ENCODE measurements at places on chromosomes 4 and X.

GRCh38 chrX:35357656-35358055 is 415.1 kb downstream of the FAM47B start:
- DNase-seq: no peak

DNA sequence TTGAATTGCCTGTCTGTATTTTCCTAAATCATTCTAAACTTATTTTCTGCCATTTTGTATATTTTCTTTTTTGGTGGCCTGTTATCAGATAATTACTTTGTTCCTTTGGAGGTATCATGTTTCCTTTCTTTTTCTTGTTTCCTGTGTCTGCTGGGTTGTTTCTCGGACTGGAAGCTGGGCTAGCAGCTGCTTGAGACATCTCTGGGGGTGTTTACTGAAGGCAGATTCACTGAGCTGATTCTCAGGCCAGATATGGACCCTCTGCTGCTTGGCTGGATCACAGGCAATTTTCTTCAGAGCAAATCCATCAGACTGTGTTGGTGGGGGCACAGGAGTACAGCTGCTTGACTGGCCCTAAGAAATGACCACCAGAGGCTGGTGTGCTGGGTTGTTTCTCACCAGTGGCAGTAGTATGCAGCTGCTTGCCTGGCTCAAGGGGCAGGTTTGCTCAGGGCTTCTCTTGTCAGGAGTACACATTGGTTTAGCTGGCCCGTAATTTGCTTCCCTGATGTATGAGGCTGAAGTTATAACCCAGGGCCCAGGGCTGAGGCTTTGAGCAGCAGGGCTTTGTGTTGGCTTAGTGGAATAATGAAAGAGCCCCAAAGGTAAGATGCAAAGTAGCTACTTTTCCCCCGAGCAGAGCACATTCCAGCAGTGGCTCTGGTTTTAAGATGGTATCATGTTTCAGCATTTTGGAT is 680.6 kb downstream of the TECRL start:
- DNase-seq: no peak

DNA sequence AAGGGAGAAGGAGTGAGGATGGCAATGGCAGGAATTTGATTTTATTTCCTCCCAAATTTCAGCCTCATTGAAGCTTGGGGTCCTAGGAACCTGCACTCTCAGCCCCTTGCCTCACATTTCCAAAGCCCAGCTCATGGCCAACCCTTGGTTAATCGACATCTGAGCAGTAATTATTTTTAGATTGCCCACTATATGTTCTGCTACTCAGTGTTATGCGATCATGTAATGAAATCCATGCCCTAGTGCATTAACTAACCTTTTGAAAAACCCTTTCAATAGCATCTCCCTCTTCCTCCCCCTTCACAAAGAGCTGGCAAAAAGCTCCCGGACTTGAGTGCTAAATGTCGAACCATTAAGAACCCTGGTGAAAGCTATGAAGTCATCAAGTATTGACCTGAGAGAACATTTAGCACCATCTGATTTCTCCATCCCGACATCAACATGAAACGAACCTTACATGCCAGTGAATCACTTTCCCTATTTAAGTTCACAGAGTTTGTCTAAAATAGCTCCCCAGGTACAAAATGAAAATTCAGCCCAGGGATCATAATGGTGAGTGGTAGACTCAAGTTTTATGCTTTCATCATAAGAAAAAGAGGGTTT is 59.2 kb upstream of the RPS6KA3 start:
- DNase-seq: no peak

DNA sequence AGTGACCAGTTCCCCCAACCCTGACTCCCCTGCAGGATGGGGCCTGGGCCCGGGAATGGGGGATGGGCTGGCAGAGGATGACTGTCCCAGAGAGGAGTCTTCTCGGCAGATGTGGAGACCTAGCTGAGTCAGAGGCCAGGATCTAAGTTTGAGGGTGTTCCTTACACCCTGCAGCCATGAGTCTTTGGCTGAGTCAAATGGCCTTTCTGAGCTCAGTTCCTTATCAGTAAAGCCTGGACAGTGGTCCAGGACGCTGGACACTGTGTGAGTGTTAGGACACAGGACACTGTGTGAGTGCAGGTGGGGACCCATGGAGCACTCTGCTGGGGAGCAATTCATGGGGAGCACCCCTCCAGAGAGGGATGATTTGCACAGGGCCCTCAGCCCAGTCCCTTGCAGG is 5.0 kb downstream of the IL9R start:
- DNase-seq: no peak

- DNase-seq: no peak
Measured at GRCh38 chr4:60034361-60034760, 1165.8 kb upstream of the ADGRL3 start.
